Stimulated activated CD4-positive, alpha-beta T cell treated with anti-CD3 and anti-CD28 coated beads, Interleukin-1b, Interleukin-23, amount 100 ng/mL, for 24 hours (primary cell): ENCODE measurements at places on chromosomes 6 and 20.

DNA sequence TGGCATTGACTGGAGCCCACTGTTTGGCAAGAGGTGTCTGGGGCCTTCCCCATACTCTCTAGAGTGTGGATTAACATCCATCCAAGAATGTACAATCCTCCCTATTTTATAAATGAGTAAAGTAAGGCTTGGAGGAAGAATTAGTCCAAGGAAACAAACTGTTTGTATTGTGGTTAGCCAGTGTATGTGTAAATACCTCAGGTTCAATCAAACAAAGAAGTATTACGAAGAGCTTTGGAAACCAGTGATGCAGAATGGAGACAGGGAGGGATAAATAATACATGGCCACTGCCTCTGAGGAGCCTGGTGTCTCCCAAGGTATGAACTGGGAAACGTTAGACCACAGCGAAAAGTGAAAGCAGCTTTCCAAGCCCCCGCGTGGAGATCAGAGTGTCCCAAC, 226.6 kb upstream of the RIN2 start:
- DNase-seq, result no peak

GRCh38 chr6:65199121-65199520, 507.9 kb downstream of the EYS start:
- no peak for DNase-seq

DNA sequence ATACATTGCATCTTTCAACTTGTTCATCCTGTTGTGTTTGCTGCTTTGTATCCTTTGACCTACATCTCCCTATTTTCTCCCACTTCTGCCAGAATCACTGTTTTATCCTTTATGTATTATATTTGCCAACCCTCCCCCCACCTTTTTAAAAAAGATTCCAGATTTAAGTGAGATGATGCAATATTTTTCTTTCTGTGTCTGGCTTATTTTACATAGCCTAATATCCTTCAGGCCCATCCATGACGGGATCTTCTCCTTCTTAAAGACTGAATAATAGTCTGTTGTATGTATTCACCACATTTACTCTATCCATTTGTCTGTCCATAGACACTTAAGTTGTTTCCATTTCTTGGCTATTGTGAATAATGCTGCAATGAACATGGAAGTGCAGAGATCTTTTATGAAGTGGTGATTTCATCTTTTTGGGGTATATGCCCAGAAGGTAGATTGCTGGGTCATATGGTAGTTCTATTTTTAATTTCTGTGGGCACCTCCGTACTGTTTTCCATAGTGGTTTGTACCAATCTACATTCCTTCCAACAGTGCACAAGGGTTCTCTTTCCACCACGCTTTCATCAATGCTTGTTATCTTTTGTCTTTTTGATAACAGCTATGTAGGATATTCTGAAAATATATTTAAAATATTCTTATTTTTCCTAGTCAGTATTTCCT, 181.0 kb downstream of the CDKAL1 start:
- no peak for DNase-seq

- no peak for DNase-seq
Observed at GRCh38 chr6:73180763-73181619, 44.3 kb downstream of the KHDC1L start.

GRCh38 chr6:1619098-1619672, 9.5 kb downstream of the FOXC1 start:
- DNase-seq, result no peak

- no peak for DNase-seq
Observed at GRCh38 chr20:19047040-19047950, 165.1 kb upstream of the SLC24A3 start.
